Left ventricle myocardium inferior (tissue), 1 donor: ENCODE measurements at places on chromosomes 7 and 10.

- DNase-seq = no peak
Observed at GRCh38 chr7:45331563-45331962, 174.0 kb downstream of the RAMP3 start.

DNA sequence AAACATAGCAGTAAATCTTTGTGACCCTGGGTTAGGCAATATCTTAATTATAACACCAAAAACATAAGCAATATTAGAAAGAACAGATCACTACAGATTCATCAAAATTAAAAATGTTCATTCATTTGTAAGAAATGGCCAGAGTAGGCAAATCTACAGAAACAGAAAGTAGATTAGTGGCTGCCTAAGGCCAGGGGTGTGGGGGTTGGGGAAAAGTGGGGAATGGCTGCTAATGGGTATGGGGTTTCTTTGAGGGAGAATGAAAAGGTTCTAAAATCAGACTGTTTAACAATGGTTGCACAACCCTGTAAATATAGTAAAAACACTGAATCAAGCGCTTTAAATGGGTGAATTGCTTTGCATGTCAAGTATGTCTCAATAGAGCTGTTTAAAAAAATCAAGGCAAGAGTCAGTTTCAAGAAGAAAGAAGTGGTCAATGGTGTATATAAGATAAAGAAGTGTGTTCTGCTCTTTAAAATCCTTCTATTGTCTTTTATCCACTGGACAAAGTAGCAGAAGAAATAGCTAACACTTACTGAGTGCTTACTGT lies 42.6 kb downstream of the CDK6 start:
- DNase-seq = no peak

DNA sequence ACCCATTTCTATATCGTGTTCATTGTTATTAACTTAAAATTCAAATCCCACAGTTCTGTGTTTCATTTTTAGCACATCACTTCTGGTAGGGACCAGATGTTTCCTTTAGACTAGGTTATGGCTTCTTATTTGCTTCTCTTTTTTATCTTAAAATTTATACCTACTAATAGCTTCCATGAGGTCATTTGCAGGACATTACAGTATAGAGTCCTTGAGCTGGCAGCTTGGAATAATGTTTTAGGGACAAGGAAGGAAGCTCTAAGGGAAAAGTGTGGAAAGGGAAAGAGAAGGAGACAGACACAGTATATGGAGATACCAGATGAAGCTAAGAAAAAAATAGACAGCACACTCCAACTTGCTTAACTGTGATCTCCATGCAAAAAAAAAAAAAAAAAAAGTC lies 48.8 kb upstream of the CD36 start:
- no peak for DNase-seq

- DNase-seq = peak; percentile 72
Observed at GRCh38 chr10:98309366-98310355, 41.7 kb upstream of the LOXL4 start.

DNA sequence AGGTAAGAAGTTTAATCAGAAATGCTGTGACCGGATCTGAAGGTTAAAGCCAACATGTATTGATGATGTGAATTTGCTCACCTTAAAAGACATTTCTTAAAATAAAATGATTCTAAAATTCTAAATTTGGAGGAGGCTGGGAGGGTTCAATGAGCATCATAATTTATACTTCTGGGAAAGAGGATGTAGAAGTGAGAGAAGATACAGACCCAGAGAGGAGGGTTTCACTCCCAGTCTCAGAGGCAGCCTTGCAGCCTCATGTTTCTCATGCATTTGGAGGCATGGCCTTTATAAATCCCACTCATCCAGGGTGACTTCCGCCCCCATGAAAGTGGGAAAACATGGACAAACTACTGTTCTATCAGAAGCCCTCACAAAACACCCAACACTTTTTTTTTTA lies 305.6 kb upstream of the PITRM1 start:
- no peak for DNase-seq

- DNase-seq = no peak
Observed at GRCh38 chr10:16867556-16867955, 50.3 kb upstream of the RSU1 start.

- DNase-seq = no peak
Observed at GRCh38 chr10:132420469-132420980, 23.5 kb downstream of the PWWP2B start.

GRCh38 chr10:44761076-44761475 lies 150.1 kb upstream of the TMEM72 start:
- DNase-seq = no peak

DNA sequence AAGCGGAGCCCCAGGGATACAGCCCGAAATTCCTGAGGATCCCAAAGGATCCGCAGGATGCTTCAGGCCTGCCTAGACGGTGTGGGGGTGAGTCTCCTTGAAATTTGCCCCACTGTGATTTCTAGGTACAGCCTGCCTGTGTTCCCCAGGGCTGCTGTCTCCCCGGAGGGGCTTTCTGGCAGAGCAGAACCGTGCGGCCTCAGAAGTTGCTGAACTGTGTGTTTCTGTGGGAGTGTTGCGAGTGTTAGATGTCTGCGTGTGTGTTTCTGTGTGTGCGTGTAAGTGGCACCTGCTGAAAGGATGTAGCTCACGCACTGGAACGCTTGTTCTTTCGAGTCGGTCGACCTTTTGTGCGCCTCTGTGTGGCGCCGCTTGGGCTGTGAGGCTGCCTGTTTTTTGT lies 27.8 kb upstream of the ZNF273 start:
- no peak for DNase-seq

DNA sequence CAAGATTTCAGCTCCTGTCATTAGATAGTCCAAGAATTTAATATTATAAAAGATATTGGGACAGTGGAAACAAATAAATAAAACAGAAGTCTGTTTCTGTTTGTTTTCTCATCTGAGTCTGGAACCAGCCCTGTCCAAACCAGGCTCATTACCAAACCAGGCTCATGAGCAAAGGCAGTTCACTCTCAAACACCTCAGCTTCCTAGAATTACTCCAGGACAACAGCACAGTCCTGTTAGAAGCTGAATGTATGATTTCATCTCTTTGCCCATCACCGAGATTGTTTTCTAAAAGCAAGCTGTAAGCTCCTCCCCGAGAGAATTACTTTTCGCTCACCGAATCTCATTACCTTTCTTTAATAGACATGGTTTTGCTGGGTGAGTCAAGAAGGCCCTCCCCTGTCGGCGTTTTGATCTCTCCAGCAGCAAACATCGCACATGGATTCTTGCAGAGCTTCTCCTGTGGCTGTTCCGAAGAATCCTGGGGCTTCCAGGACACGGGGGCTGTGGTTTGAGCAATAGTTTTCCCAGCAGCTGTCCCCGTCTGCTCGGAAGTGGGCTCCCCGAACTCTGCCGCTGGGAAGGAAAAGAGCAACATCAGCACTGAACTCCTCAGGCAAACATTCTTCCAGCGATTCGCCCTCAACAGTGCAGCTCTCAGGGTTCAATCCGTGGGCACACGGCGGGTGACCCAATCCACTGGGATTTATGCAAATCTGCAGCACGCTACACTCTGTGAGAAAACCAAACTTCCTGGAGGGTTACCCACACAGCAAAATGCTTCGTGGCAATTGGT lies 112.5 kb downstream of the SVIL start:
- no peak for DNase-seq

- no peak for DNase-seq
Observed at GRCh38 chr7:142583446-142583845, 165.8 kb upstream of the PRSS1 start.

GRCh38 chr10:75408911-75409885 lies 7.6 kb upstream of the ZNF503 start:
- peak; percentile 83 for DNase-seq

- no peak for DNase-seq
Observed at GRCh38 chr10:87846023-87846422, 17.3 kb downstream of the KLLN start.

DNA sequence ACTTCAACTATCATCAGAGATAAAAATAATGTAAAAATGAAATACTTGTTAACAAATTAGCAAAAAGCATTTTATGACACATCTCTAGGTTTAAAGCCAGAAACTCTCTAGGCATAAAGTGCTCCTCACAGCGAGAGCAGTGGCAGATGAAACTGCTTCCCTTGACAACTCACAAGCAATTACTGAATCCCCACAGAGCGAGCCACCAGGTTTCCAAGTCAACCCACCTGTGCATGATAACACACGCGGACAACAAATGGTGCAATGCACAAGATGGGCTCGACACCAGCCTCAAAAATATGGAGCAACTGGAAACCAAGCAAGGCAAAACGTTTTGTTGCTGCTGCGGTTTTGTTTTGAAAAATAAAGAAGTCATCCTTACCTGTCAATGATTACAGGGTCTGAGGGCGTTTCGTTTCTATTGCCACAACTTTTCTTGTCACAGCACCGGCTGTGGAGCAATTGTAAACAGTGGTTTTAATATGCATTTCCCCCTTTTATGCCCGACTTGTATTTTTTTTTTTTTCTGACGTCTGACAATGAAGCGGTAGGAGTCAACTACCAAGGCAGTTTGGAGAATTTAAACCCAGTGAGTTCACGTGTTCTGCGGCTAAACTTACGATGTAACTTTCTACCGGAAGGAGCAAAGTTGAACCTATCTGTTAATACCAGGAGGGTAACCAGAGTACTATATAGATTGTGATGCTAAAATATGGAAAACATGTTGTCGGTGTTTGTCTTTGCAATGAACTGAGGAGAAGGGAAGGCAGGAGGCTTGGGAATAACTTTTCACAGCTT lies 7.0 kb downstream of the EBF3 start:
- no peak for DNase-seq

DNA sequence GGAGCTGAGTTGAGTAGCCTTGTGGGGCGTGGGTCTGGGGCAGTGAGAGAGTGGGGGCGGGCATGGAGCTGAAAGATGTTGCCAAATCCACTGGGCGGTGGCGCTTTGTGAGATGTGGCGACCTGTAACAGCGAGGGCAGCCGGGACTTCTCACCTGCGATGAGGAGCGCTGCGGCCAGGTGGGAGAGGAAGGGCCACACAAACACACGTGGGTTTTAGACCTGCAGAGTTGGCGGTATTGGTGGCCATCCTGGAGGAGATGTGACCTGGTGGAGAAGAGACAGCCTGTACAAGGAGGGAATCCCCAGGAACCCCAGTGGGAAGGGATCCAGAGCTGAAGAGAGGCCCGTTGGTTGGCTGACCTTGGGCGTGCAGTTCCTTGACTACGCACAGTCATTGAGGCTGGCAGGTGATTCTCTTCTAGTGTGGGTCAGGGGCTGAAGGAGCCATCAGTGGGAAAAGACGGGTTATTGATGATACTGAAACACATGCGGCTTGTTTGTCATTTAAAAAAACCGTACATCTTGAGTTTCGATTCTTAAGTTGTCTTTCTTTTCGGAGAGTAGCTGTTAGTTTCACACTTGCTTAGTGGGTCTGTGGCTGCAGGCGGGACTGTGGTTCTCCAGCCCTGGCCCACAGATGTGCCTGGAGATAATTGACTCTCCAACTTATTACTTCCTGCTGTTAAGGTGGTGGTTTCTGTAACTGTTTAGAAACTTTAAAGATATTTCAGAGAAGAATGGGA lies 2.4 kb downstream of the CHST12 start:
- no peak for DNase-seq

- no peak for DNase-seq
Observed at GRCh38 chr10:71360735-71361134, 36.0 kb upstream of the CDH23 start.

DNA sequence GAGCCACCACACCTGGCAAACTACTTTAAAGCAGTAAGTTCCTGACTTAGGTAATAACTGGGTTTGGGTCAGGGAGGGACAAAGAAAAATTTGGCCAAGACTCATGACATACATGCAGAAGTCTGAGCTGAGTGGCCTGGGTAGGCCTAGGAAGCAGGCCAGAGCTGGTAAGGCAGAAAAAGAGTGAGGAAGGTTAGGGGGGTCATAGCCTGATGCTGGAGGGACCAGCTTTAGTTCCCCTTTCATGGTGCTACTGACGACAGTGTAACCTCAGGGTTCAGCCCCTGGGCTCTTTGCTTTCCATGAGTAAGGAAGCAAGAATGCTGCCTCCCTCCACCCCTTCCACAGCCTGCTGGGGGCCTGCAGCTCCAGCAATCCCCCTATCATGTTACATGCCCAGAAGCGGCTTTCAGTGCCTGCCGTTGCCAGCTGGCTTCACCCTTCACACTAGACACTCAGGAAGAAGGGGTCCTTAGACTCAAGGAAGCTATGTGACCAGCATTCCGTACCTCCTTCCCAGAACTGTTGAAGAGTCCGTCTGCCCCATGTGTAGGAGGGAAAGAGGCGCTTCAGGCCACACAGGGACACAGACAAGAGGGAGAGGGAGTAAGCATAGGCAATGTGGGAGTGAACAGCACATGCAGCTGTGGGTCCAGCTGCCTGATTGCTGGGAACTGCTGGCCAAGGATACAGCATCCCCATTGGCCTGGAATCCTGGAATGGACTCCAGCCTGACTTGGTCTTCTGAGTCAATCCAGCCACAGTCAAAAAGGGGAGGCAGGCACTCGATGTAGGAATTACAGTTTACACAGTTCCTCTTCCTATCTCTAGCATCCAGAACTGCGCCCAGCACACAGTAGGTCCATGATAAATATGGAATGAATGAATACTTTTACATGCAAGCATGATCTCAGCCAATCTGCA lies 4.1 kb upstream of the PLAU start:
- DNase-seq = peak; percentile 69

DNA sequence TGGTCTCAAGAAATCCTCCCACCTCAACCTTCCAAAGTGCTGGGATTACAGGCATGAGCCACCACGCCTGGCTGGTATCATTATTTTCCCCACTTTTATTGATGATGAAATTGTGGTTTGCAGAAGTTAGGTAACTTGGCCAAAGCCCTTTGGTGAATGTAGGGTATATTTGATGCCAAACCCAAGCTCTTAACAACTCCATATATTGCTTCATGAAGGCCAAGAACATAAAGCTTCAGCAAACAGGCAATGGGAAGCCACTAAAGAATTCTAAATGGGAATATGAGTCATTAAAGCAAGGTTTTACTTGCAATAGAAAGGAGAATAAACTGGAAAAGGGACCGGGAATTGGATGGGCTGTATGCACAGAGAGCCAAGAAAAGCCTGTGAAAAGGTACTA lies 142.7 kb downstream of the KMT2E start:
- no peak for DNase-seq

- DNase-seq = no peak
Observed at GRCh38 chr10:84076540-84077195, 62.6 kb upstream of the GHITM start.

- DNase-seq = no peak
Observed at GRCh38 chr10:6141296-6142151, 52.7 kb downstream of the RBM17 start.

GRCh38 chr10:49089557-49090188 lies 25.6 kb downstream of the VSTM4 start:
- no peak for DNase-seq

GRCh38 chr7:30278376-30278775 lies 6.0 kb upstream of the ZNRF2 start:
- DNase-seq = no peak

GRCh38 chr7:154598864-154599263 lies 404.1 kb downstream of the PAXIP1 start:
- no peak for DNase-seq

GRCh38 chr7:128906766-128907559 lies 3.5 kb downstream of the KCP start:
- DNase-seq = no peak

GRCh38 chr10:91838199-91838598 lies 40.0 kb downstream of the TNKS2 start:
- no peak for DNase-seq

DNA sequence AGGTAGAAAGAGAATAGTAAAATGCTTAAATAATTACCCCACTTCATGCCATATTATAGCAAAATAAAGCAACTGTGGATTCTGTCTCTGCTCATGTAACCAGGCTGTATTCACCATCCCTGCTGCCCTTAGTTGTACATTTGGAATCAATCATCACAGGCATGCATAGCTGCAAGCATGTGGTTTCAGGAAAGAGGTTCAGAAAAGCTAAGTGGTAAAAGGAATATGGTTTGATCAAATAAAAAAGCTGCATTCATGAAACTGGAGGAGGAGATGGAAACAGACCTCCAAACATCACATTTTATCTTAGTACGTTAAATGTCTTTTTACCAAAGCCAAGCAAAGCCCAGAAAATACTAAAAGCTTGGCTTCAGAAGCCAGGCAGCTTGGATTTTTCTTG lies 81.3 kb downstream of the ADAM22 start:
- DNase-seq = no peak
